Hair follicle dermal papilla cell (primary cell): ENCODE measurements at places on chromosomes 2 and 18. TPM values are rescaled to one million over a fixed set of nuclear protein-coding genes. Genes with fewer than 3 reads are reported as not detected.

Gene TTN
- under 0.01 and 0.12 TPM in 2 replicates for total RNA-seq

Gene NDC80
- total RNA-seq, result 2.3 and 2.9 TPM in 2 replicates

Gene ZC3H15
- total RNA-seq, result 39.6 and 46.8 TPM in 2 replicates

Gene PIAS2
- total RNA-seq, result 32.7 and 39.9 TPM in 2 replicates

Gene BMP10
- not detected in 2 replicates for total RNA-seq

Gene SPC25
- 0.49 and 2.3 TPM in 2 replicates for total RNA-seq

Gene SULT1C3
- total RNA-seq, result not detected in 2 replicates

Gene TDRD15
- total RNA-seq, result not detected in 2 replicates

Gene TBC1D8
- total RNA-seq, result 16.4 and 23.6 TPM in 2 replicates
